ENCODE measurements at places on chromosomes 12 and 14.
A peak's percentile ranks its signal among the peaks of the same experiment; 100 is the strongest.

GRCh38 chr14:79028281-79028680, 858.1 kb downstream of the NRXN3 start:
- peak; percentile 90 for DNase-seq

DNA sequence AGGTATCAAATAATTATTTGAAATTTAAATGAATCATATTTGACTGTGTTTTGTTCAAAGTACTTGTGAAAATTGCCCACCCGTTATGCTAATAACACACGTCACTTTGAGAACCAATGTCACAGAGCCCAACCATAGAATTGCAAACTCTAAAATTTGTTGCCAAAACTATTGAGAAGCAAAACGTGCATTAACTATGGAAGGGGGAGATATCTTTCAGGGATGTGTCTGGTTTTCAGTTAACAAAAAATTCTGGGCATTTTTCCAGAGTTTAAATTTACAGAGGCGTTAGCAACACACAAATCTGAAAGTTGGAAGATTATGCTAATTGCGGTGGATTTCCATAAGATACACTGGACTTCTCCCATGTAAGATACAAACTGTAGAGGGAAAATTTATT, 371.8 kb upstream of the E2F7 start:
- DNase-seq, result no peak

DNA sequence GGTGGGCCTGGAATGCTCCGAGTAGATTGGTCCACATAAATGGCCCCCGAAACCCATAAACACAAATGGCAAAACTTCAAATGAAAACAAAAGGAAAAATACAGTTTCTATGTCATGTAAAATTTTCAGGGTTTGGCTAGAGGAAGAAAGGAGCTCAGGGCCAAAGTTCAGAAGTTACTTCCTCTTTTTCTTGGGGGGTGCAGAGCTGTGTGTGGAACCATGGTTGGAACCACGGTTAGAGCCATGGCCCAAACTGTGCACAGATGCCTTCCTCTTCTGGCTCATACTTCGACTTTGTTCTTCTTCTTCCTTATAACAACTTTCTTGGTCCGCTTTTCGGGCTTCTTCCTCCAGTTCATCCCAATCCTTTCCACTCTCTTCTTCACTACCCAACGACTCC, 51.7 kb downstream of the MGST1 start:
- peak; percentile 6 for DNase-seq

DNA sequence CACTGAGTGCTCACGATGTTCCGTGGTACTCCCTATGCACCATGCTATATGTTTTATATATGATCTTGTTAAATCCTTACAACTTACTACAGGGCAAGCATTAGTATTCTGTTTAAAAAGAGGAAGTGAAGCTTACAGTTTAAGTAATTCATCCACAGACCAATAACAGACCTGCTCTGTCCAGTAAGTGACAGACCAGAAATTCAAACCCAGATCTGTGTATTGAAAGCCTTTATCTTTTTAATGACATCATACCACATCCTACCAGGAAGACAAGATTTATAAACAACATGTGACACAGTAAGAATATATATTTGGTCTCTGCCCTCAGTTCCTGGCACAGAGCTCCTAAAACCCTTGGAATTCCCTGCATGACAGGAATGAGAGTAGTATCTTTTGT, 206.5 kb downstream of the STXBP6 start:
- peak; percentile 19 for DNase-seq

- DNase-seq, result no peak
These were observed 9.3 kb upstream of the ATP2B1 start for GRCh38 chr12:89717759-89718523.

DNA sequence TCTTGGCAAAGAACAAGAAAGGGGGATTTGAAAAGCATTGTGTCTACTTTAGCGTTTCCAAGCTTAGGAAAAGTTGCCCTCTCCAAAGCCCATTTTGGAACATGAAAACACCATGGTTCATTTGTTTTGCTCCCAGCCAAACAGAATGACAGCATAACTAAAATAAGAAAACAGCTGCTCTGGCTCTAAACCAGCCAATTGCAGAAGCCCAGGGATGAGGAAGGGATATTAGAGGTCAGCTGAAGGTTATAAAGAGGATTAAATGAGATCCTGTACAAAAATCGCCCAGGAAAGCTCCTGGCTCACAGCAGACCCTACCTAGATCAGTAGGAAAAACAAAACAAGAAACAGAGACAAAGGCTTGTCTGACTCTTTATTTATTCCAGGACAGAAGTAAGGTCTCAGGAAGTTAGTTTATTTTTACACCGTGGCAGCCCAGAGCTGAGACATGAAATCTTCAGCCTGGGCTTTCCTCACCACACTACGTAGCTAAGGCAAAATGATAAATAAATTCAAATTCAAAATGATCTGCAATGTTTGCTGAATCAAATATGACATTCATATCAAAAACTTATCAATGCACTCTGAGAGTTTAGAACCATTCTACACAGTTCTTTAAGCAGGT, 25.9 kb downstream of the SPX start:
- no peak for DNase-seq

GRCh38 chr14:105830171-105830570, 303.8 kb downstream of the TMEM121 start:
- DNase-seq, result no peak

DNA sequence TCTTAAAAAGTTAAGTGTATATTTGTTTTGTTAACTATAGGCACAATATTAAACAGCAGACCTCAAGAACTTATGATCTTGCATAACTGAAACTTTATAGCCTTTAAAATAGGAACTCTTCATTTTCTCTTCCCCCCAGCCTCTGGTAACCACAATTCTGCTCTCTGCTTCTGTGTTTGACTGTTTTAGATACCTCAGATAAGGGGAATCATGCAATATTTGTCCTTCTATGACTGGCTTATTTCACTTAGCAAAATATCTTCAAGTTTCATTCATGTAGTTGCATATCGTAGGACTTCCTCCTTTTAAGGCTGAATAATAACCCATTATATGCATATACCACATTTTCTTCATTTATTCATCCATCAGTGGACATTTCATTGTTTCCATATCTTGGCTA, 131.3 kb downstream of the PTPRO start:
- DNase-seq, result peak; percentile 33

DNA sequence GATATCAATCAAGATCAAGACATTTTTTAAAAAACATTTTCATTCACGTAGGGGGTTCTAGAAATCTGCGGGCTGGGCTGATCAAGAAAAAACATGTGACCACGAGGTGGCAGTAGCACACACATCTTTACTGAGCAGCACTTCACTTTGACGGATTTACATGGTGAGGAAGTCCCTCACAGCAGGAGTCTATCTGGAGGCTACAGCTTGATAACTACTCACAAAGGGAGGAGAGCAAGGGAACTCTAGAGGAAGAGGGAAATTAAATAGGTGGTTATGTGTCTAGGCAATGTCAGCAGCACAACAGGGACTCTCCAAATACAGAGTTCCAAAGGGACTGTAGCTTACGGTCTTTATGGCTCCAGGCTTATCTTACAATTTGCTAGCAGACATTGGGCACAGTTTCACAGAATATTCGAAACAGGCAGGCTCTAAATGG, 248.1 kb downstream of the DPY19L2 start:
- peak; percentile 35 for DNase-seq

- peak; percentile 89 for DNase-seq
These were observed 19.3 kb upstream of the SERPINA6 start for GRCh38 chr14:94342334-94342934.

GRCh38 chr14:25069879-25070278, 19.9 kb upstream of the STXBP6 start:
- DNase-seq, result no peak

- no peak for DNase-seq
These were observed 2.7 kb downstream of the PPP4R4 start for GRCh38 chr14:94176808-94177207.

- no peak for DNase-seq
These were observed 5.5 kb upstream of the PFDN5 start for GRCh38 chr12:53289891-53290290.

DNA sequence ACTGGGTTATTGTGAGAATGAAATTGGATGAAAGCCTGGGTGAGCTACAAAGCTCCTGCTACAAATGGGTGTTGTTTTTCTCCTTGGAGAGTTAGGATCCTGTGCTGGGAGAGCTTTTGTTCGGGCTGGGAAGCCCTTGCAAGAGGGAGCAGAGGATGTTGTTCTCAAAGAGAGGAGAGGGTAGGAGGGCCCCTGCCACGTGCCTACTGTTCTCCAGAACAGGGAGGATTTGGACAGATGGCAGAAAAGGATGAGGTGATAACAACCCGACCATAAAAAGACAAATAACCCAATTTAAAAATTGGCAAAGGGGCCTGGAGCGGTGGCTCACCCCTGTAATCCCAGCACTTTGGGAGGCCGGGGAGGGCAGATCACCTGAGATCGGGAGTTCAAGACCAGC, 68.8 kb downstream of the GALNT16 start:
- DNase-seq, result no peak

- peak; percentile 51 for DNase-seq
These were observed 1165.4 kb downstream of the TMEM121 start for GRCh38 chr14:106691601-106692291.

DNA sequence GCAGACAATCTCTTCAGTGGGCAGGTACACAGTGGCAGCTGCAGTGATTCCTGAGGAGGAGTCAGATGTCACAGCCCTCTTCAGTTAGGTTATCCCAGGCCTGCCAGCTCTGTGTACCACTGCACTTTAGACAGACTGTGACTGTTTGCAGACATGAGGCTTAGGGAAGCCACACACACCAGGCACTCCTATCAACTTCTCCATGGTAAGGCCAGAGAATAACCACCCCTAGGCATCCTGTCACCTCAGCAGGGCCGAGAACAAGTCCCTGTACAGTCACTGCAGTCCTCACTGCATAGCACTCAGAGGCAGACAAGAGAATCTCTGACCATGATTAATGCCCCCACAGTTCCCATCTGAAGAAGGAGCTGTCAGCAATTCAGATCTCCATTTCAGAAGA, 296.5 kb downstream of the GALC start:
- no peak for DNase-seq

DNA sequence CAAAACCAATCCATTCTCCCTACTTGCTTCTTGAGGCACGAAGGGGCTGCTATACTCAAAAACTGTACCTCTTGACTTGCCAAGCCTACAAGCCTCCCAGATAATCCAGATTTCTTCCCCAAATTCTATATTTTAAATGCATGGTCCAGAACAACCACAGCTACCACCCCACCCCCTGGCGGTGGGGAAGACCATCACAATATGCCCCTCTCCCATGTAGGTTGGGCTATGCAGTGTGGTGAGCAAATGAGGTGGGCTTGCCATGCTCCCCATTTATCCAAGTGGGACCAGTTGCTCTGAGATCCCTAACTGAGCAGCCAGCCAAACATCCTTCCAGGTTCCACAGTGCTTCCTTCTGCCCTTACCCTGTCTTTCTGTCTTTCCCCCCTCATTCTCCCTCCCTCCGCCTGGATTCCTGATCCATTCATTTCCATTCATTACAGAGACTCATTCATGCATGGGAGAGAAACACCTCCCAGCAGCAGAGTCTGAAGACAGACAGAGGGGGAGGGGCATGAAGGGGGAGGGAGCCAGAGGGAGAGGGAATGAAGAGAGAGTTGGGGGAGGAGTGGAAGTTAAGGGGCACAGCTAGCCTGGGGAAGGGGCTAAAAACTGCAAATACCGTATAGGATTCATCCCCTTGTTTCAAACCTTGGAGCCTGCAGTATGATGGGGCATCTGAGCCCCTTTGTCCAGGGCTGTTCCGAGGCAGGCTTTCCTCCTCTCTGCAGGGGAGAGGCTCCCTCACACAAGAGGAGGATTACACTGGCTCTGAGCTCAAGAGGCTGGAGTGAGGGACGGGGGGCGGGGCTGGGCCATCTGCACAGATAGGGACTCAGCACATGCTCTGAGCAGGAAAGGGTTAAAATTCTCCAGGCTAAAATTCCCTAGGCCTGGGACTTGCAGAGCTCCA, 4.4 kb downstream of the ZNF219 start:
- DNase-seq, result no peak

DNA sequence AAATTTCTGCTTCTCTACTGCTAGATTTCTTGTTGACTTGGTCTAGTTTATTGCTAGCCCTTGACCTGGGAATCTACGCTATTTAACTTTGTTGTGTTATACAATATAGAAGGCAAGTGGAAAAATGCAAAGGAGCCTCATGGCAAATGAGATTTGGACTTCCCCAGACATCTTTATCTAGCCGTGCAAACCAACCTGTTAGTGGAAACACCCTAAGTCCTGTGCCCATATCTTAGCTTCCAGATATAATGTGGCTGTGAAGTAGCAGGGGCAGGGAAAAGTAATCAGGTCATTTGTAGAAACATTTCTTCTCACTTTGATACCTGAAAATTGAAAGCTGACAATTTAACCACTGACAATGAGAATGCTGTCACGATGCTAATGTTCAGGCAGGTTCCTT, 90.7 kb upstream of the ATP2B1 start:
- no peak for DNase-seq

DNA sequence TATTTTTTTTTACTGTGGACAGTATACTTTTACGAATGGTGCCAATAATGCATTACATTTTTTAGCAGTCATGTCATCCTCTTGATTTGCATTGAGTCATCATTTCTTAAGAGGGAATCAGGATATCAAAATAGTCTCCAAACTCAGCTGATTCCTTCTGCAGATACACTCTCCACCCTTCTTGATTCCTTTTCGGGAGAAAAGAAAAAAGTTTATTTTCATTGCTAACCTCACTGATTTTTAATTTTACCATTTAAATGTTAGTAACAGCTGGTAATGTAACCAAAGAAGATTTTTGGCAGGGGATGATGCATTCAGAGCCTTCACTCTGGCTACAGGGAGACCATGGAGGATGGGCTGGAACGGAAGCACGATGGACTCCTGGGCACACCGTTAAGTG, 47.5 kb downstream of the MRPL42 start:
- no peak for DNase-seq

DNA sequence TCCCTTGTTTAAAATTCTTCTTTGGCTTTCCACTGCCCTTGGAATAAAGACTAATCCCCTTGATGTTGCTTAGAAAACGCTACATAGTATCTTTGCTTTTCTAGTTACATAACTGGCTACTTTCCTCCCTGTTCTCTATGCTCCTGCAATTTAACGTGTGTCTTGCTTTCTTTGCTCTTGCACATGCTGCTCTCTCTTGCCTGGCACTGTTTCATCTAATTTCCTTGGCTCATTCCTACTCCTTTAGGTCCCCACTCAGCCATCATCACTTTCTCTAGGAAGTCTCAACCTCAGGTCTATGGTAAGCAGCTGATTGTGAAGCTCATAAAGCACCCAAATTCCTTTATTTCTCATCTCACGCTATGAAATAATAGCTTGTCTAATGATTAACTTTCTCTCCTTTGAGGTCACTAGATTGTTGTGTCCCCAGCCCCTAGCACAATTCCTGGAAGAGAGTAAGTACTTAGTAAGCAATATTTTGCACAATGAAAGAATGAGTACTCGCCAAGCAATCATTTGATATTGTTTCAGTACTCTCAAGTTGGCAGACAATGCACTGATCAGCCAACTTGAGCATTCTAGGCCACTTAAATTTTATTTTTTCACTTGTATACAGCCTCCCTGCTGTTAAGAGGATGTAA, 3.3 kb downstream of the ALDH6A1 start:
- DNase-seq, result no peak

DNA sequence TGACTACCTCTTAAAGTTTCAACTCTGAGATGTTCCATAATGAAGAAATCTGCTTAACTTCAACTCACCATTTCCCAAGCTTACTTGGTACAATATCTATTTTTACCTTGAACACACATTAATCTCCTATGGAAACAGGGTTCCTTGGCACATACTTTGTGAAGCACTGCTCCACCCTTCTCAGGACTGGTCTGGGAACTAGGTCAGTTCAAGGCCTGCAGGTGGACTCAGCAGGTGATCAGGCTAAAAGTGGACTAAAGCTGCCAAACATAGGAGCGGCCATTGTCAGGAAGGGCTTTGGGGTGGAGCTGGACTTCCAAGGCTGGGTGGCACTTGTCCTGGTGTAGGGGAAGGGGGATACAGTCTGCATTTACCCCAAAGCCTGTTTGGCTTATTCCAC, 202.3 kb downstream of the NUAK1 start:
- DNase-seq, result no peak

GRCh38 chr12:27212861-27213260, 31.2 kb upstream of the STK38L start:
- DNase-seq, result no peak

Measured in inflammatory macrophage treated with lipopolysaccharide for 4 hours (primary cell).